ENCODE measurements at places on chromosomes 2 and 18.

GRCh38 chr2:234211797-234212196, 161.3 kb downstream of the SPP2 start:
- DNase-seq = no peak

GRCh38 chr2:57516698-57517340, 529.8 kb upstream of the VRK2 start:
- no peak for DNase-seq

DNA sequence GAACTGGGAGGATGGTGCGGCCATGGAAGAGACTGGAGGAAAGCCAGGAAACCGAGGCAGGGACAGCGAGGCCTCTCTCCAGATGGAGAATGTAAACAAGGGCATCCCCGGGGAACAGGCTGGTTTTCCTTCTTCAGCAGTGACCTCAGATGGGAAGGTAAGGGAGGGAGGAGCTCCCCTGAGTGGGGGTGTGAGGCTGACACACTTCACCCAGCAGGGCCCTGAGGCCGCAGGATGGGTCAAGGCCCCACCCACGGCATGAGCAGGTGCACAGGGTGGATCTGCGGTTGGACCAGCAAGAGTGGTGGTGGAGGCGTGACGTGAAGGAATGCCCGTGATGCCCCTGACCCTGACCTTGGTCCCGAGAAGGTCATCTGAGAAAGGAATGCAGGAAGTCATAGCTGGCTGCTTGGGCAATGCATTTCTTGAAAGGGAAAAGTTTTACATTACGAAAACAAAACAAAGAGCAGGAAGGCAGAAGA, 48.1 kb downstream of the ADCY3 start:
- no peak for DNase-seq

- no peak for DNase-seq
Observed at GRCh38 chr2:67037655-67038054, 359.5 kb upstream of the ETAA1 start.

DNA sequence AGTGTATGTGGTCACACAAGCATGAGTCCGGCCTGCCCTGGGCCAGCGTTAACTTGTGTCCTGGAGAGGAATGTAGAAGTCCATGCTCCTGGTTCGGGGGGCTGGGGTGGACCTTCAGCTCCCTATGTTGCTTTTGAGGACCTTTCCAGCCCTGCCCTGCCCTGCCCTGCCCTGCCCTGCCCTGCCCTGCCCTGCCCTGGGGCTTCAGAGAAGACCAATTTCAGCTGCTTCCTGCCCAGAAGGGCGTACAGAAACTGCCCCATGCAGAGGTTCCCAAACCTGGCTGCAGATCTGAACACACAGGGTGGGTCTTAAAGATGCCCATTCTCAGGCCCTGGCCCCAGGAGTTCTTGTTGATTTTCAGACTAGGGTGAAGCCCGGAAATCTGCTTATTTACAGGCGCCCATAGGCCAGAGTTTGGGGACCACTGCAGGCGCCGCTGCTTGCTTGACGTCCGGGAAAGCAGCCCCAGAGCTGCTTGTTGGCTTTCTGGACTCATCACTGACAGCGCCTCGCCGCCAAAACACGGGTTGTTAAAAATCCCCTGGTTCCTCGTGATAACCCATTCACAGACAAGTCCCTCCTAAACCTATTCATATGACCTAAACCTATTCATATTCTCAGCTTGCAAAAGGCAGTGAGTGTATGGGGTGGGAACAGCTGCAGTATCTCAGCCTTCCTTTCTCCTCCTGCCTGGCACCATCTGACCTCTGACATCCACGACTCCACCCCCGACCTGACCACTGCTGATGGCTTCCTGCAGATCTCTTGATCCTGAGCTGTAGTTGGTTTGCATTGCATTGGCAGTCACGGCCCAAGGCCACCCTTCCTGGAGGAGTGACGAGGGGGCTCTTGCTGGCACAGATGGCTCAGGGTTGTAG, 198.3 kb downstream of the GLI2 start:
- DNase-seq = no peak

- no peak for DNase-seq
Observed at GRCh38 chr2:176087330-176088047, 3.7 kb upstream of the EVX2 start.

GRCh38 chr2:69026026-69026425, 13.0 kb downstream of the ANTXR1 start:
- DNase-seq = no peak

DNA sequence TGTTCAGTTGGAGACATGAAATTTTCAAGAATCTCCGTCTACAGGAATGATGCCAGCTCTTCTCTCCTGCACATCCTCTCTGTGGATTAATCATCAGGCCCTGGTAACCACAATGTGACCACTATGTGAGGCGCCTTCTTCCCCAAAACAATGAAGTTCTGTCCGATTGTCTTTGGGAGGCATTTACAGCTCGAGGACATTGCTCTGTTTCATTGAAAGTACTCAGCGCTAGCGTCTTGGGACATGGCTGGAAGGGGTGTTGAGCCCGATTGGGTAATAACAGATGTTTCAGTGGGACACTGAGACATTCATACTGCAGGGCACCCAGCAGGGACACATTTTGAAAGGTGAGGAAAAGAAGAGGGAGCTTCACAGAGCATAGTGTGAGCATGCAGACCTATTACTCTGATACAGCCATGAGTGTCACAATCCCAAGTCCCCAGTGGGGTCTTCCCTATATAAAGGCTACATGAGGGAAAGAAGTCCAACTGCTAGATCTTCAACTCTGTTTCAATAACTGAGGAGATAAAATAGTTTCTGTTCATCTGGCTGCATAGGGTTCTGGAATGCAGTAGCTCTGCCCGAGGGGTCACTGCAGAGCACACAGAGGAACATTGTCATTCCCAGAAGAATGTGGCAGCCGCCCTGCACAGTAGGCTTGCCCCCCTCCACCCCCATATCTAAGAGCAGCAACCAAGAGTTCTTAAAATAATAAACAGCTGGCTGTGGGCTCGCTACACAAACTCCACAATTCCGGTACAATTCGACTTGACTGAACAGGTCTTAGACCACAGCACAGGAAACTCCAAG, 237.3 kb downstream of the OSR1 start:
- DNase-seq = no peak

GRCh38 chr2:64338910-64339500, 115.0 kb upstream of the LGALSL start:
- no peak for DNase-seq

- no peak for DNase-seq
Observed at GRCh38 chr18:60664736-60665135, 292.2 kb upstream of the MC4R start.

- no peak for DNase-seq
Observed at GRCh38 chr18:37487400-37487867, 78.2 kb downstream of the CELF4 start.

- DNase-seq = no peak
Observed at GRCh38 chr2:14623237-14623636, 9.3 kb upstream of the LRATD1 start.

- DNase-seq = no peak
Observed at GRCh38 chr2:42929546-42930024, 137.2 kb upstream of the HAAO start.

GRCh38 chr2:2800697-2801096, 469.6 kb upstream of the MYT1L start:
- no peak for DNase-seq

- DNase-seq = no peak
Observed at GRCh38 chr18:35876243-35876642, 96.2 kb upstream of the RMP24 start.

DNA sequence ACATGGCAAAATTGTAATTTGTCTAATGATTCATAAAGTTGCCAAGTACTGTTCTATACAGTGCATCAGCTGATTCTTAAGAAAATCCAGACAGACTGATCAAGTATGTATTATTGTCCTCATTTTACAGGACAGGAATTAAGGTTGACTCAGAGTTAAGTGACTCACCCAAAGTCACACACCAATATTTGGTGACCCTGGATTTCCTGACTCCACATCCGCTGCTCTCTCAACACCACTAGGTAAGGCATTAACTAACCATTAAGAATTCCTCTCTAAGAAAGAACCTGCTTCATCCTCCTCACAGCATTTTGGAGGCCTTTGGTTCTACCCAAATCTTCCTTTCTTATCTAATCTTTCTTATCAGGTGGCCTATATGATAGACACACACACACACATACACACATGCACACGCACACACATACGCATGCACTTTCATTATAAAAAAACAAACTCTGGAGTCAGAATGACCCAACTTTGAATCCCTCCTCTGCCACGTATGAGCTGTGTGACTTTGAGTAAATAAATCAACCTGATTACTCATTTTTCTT, 150.8 kb downstream of the ANKRD44 start:
- DNase-seq = no peak

- no peak for DNase-seq
Observed at GRCh38 chr2:28338046-28338817, 54.4 kb upstream of the FOSL2 start.

GRCh38 chr18:76620321-76621170, 125.5 kb upstream of the ZNF516 start:
- peak; percentile 7 for DNase-seq

GRCh38 chr2:41717839-41718238, 330.0 kb upstream of the PKDCC start:
- DNase-seq = no peak

GRCh38 chr2:71608034-71608433, 154.7 kb downstream of the DYSF start:
- no peak for DNase-seq

- DNase-seq = no peak
Observed at GRCh38 chr2:197088694-197089093, 162.2 kb upstream of the PGAP1 start.

- DNase-seq = no peak
Observed at GRCh38 chr2:237474442-237474911, 12.6 kb upstream of the MLPH start.

DNA sequence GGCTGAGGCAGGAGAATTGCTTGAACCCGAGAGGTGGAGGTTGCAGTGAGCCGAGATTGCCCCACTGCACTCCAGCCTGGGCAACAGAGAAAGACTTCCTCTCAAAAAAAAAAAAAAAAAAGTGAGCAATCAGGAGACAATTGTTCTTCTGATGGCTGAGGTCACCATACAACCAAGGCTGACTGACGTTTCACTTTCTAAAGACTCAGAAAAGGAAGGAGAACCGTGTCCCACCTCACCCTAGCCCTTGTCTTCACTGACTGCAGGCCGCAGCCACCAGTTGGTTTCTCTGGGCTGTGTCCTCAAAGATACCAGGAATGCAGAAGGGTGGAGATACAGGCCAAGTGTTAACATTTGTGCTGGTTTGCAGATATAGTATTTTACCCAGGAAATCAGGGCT, 7.7 kb upstream of the SLC35F6 start:
- DNase-seq = no peak

DNA sequence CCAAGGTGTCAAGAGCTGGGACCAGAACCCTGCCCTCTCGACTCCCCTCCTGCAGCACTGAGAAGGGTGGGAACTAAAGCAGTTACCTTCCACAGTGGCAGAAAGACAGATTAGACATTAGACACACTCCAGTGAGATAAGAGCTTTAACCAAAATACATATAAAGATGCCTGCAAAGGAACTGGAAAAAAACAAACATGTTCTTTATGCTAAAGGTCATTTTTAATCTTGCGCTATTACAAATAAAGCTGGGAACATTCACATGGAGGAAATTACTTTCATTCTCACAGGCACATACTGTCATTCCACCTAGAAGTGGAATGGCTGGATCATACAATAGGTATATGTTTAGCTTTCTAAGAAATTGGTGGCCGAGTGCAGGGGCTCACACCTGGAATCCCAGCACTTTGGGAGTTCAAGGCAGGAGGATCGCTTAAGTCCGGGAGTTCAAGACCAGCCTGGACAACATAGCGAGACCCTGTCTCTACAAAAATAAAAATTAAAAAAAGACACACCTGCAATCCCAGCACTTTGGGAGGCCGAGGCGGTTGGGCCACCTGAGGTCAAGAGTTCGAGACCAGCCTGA, 41.9 kb downstream of the C2orf76 start:
- no peak for DNase-seq

GRCh38 chr2:124213977-124214587, 189.0 kb downstream of the CNTNAP5 start:
- no peak for DNase-seq

DNA sequence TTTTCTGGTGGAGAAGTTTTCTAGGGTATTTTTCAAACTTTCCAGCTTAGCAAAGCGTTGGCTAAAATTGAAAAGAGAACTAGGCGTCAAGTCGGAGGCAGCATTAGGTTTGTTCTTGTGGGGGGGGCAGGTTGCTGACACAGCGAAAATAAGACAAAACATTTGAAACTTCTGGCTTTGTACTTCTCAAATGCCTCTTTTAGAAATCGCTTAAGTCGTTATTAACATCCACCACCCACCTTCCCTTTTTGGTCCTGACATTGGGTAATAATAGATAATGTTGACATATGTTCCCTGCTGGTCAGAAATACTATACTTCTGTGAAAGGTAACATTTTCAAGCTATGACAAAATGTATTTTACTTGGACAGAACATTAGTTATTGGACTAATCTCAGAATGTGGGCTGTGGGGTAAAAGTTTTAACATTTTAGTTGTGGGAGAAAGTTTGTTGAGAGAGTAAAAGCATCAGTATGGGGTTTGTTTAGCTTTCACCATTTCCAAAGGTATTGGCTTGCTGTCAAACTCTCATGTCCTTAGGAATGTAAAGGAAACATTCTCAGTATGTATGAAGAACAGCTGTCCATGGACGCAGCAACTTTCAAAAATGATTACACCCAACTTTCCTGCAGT, 88.1 kb upstream of the ZEB2 start:
- no peak for DNase-seq

GRCh38 chr2:218785103-218785502, 3.2 kb downstream of the CYP27A1 start:
- DNase-seq = no peak

- DNase-seq = no peak
Observed at GRCh38 chr2:102029952-102030351, 38.2 kb downstream of the IL1R2 start.

- no peak for DNase-seq
Observed at GRCh38 chr2:213834746-213835145, 550.5 kb downstream of the SPAG16 start.

DNA sequence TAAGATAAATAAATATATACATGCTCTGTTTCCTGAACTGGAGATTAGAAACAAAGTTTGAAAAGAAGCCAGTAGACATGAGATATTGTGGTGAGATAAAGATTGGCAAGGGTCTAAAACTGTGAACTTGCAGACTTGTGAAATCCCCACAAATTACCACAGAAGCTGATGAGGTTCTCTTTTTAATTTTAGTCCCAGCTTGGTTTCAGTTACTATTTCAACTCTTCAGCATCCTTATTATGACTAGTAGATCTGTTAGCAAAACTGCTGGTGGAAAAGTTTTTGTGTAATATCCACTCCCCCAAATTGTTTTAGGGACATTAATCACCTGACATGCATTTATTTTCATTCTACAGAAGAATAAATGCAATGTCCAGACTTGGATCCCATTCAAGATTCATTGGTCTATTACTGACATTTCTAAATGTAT, 20.8 kb downstream of the RASGRP3 start:
- DNase-seq = no peak
